ENCODE measurements at places on chromosomes 13 and 19.

DNA sequence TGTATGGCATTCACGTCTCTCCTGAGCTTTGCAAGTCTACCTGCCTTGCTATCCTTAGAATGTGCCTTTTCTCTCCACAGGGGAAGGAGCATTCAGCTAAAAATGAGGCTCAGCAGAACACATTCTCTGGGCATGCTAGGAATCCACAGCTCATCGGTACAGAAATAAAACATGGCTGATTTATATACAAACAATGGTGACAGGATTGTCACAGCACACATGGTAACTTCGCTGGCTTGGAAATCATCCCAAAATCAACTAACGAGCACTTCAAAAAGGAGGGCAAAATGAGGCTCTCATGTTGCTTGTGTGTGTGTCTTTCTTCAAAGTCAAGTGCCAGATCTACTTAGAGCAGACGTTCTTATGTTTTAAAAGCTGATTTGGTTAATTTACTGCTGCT is 373.0 kb downstream of the FGF14 start:
- DNase-seq, result no peak

DNA sequence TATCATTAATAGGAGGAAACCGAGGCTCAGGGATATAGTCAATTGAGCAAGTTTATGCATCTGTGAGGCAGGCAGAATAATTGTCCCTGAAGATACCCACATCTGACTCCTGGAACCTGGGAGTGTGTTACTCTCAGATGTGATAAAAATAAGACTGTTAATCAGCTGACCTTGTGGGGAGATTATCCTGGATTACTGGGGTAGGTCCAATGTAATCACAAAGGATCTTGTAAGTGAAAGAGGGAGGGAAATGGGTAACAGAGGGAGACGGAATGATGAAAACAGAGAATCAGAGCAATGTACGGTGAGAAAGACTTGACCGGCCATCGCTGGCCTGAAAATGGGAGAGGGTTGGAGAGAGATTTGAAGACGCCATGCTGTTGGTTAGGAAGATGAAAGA is 3.2 kb upstream of the EDDM13 start:
- no peak for DNase-seq

GRCh38 chr19:4709440-4710280 is 14.0 kb downstream of the DPP9 start:
- no peak for DNase-seq

DNA sequence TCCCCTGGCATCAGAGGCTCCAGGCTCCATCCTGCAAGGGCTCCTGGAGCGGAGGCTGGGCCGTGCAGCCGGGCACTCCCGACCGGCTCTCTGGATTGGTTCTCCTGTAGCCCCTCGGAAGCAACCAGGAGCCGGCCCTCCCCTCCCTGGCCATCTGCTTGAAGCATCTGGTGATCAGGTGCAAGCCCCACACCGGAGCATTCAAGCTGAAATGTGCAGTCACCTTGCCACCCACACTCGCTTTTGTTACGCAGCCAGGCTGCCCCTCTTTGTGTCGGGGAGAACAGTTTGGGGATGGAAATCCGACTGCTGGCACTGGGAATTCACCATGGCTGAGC is 258.8 kb downstream of the ZNF536 start:
- no peak for DNase-seq

DNA sequence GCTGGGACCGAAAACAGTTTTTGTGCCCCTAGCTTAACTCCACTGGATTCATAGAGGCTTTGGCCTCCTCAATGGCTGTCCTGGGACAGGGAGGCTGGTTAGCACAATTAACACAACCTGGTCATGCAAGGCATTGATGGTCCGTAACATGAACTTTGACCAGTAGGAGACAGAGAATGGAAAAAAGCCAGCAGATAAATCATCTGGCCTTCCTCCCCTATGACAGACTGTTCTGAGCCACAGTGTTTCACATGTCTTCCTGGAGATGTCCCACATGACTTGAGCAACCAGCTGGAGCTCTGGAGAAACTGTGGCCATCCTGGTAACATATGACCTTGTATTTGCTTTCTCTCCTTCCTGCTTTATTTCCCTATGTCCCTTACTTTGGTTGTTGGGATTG is 244.2 kb downstream of the UQCRFS1 start:
- no peak for DNase-seq

DNA sequence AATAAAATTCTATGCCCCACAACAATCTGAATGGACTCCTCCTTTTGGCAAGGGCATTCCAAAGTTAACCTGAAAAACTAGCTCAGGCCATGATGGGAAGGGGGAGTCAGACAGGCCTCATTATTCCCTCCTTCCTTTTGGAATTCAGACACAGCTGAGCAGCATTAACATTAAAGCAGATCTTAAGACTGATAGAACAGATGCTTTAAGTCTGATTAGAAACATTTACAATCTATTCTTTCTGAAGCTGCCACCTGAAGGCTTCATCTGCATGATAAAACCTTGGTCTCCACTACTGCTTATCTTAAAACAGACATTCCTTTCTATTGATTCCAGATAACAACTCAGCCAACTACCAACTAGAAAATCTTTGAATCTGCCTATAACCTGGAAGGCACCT is 98.9 kb downstream of the UGGT2 start:
- no peak for DNase-seq

GRCh38 chr13:110503037-110503901 is 58.3 kb downstream of the RAB20 start:
- no peak for DNase-seq

GRCh38 chr19:51417107-51417809 is at the start of gene SIGLEC10:
SIGLEC10 (minus strand) TSS chr19:51417642; CDS start chr19:51417581, 61 bp downstream.
- no peak for DNase-seq

DNA sequence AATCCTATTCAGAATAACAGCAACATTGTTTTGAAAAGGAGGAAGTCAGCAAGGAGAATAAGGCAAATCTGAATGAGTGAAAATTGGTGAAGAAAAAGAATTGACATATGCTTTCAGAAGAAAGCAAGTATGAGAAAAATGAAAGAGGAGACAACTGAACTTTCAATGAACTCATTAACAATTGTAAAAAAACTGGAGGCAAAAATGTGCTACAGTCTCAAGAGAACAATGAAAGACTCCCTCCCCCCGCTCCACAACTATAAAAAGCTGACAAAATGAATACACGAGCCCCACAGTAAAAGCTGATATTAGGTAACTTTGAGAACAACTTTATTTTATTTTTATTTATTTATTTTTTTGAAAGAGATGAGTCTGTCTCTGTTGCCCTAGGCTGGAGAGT is 373.1 kb downstream of the DIAPH3 start:
- no peak for DNase-seq

DNA sequence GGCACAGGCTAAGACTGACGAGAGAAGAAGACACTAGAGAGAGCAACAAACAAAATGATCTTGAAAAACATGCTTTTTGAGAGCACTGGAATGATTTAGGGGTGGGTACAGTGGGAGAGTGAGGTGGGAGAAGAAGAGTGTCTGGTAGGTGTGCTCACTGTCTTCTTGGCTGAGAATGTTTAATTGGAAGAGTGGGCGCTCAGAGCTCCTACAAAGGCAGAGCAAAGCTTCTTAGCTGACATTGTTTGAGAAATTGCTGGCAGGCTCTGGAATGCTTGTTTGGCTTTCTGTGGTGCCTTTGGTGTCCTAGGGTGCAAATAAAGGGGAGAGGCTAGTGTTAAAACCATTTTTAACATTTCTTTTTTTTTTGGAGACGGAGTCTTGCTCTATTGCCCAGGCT is 1.5 kb upstream of the LIPE start:
- no peak for DNase-seq

- no peak for DNase-seq
Measured at GRCh38 chr19:51695088-51695487, 2.0 kb downstream of the SPACA6 start.

- DNase-seq, result no peak
Measured at GRCh38 chr13:31803311-31803710, 64.0 kb downstream of the RXFP2 start.

GRCh38 chr19:15313649-15314279 is 18.6 kb downstream of the BRD4 start:
- DNase-seq, result no peak

- no peak for DNase-seq
Measured at GRCh38 chr19:10454267-10454666, 33.9 kb downstream of the PDE4A start.

GRCh38 chr13:66640231-66640630 is 589.9 kb downstream of the PCDH9 start:
- no peak for DNase-seq

DNA sequence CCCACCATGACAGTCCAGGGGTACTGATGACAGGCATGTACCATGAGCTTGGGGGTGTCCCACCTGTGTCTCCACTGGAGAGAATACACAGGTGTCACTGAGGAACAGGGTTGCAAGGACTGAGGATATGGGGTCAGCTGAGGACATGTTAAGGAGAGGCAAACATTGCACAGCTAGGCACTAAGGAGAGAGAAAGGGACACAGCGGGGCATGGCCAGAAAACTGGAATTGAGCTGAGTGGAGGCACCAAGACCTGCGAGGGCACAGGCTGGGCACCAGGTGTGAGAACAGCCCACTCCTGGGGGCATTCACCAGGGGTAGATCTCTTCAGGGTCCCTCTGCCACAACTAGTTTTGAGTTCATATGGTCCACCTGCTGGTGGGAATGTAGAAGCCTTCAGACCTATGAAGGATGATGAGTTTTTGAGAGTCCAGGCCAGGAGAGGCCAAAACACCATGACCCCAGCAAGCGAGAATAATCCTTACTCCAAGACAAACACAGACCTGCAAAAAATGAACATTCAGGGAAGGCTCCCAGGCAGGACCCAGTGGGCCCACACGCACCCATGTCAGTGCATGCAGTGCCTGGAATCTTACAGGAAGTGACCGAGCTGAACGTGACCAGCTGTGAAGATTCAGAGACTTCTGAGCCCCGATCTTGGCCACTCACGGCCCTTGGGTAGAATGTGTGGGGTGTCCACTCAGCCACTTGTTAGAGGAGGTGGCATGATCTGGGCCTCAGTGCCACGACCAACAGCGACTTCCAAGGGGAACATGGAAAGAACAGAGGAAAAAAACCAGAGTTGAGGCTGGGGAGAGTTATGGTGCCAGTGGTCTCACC is 1.4 kb upstream of the ZNF584 start:
- DNase-seq, result no peak

- no peak for DNase-seq
Measured at GRCh38 chr13:77891041-77891440, 27.6 kb downstream of the EDNRB start.

DNA sequence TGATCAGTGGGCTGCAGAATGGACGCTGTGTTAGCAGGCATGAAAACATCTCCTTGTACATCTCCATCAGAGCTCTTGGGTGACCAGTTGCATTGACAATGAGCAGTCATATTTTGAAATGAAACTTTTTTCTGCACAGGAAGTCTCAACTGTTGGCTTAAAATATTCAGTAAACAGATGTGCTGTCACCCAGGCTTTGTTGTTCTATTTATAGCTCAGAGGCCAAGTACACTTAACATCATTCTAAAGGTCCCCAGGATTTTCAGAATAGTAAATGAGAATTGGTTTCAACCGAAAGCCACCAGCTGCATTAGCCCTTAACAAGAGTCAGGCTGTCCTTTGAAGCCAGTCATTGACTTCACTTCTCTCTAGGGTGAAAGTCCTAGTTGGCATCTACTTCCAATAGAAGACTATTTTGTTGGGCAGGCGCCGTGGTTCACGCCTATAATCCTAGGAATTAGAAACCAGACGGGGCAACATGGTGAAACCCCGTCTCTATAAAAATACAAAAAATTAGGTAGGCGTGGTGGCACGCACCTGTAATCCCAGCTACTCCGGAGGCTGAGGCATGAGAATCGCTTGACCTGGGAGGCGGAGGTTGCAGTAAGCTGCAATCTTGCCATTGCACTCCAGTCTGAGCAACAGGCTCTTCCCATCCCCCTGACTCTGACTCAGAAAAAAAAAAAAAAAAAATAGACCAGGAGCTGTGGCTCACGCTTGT is 7.9 kb upstream of the PDE4A start:
- no peak for DNase-seq

GRCh38 chr13:112101360-112101930 is 34.5 kb downstream of the SOX1 start:
- DNase-seq, result no peak

- no peak for DNase-seq
Measured at GRCh38 chr19:29162694-29163093, 50.3 kb downstream of the UQCRFS1 start.

- no peak for DNase-seq
Measured at GRCh38 chr19:34128558-34129250, 43.6 kb upstream of the LSM14A start.

- DNase-seq, result no peak
Measured at GRCh38 chr19:43699506-43700394, 16.1 kb upstream of the IRGC start.

GRCh38 chr13:46468570-46469463 is 81.8 kb upstream of the RUBCNL start:
- DNase-seq, result no peak

DNA sequence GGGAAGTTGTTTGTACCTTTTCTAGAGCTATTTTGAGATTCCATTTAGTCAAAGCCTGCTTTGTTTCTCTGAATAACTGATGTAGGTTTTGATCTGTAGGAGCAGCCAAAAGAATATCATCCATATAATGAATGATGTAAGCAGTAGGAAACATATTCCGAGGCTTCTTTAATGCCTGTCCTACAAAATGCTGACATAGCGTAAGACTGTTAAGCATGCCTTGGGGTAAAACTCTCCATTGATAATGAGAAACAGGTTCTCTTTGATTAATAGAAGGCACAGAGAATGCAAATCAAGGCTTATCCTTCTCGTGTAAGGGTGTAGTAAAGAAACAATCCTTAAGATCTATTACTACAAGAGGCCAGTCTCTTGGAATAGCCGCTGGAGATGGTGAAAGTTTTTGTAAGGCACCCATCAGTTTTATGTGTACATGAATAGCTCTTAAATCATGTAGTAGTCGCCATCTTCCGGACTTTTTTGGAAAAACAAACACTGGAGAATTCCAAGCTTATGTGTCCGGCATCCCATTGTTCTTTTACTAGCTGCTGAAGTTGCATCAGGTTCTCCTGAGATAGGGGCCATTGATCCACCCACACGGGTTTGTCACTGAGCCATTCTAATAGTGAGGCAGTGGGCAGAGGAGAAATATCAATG is 13.5 kb downstream of the FPR3 start:
- no peak for DNase-seq

DNA sequence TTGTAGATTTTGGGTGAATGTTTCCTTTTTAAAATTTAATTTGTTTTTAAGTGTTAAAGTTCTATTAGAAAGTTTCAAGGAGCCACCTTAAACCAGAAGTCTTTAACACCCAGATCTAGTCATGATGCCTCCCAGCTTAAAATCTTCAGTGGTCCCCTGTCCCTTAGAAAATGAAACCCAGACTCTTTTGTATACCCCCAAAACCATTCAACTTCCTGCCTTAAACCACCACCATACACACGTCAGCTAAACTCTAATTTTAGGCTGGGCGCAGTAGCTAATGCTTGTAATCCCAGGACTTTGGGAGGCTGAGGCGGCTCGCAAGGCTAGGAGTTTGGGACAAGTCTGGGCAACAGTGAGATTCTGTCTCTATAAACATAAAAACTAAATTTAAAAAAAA is 37.9 kb downstream of the N4BP2L1 start:
- no peak for DNase-seq

GRCh38 chr19:10727685-10728201 is 9.9 kb downstream of the DNM2 start:
- DNase-seq, result no peak

All from stimulated activated CD8-positive, alpha-beta memory T cell treated with anti-CD3 and anti-CD28 coated beads, Interleukin-4, amount 100 ng/mL, for 1 hour (primary cell).